ENCODE measurements at places on chromosomes 13 and 19.

DNA sequence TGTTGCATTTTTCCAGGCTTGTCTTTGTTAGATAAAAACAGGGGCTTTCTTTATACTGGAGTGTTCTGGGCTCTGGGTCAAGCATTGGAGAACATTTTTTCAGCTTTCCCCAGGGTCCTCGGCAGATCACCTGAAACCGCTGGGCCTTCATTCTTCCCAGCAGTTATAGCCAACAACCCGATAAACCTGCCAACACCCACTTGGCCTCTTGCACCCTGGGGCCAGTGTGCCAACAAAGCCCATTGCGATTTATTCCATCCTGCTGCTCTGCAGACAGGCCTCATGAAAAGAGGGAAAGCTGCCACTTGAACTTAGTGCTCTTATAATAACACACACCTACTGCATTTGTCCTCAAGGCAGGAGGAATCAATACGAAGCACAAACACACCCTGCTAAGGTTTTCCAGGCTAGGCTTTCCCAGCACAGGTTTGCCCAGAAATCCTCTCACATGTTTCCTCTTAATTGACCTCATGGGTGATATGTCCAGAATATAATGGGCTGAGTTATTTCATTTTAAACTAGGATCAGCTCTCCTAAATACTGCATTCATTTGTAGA, 669.3 kb downstream of the LIG4 start:
- no peak for DNase-seq

DNA sequence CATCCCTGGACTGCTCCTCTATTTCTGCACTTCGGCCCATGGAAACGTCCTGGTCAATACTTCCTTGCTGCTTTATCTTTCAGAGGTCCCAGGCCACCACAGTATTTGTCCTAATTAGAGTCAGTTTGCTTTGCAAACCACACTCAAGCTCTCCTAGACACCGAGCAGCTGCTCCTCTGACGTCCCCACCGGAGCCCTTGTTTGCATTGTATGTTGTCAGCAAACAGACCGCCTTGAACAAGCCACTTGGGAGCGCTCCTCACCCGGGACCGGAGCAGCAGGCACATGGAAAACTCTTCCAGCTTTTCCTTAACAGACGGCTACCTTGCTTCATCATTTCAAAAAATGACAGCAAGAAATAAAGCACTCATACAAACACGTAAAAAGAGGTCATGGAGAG, 51.5 kb upstream of the GTF3A start:
- no peak for DNase-seq

GRCh38 chr13:66915596-66916185, 314.4 kb downstream of the PCDH9 start:
- no peak for DNase-seq

- DNase-seq: no peak
Observed at GRCh38 chr13:46896341-46897137, at the start of gene HTR2A. HTR2A (minus strand) TSS chr13:46897053; CDS start chr13:46895906, 1,147 bp downstream.

DNA sequence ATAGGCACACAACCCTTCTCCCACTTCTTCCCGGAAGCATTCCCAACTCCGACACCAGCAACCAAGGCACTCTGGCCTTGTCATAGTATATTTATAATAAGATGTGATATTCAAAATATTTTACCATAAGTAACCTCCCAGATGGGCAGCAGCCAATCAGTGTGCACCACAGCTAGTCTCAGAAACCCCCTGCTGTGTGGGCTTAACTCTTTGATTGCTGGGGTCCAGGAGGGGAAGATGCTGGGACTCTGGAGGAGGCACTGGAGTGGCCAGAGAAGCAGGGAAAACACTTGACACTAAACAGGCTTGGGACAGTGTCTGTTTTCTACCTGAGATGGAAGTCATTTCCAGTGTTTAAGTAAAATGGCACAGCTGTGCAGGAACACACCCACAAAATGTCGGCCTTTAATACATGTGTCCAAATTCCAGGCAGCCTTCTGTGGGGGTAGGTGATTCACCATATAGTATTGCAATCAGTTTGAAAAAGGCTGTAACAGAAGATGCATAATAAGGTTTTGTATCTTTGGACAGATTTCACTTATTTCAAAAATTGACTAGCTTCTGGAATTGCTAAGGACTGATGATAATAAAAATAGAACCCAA, 100.7 kb downstream of the MBNL2 start:
- no peak for DNase-seq

Data from stimulated activated CD8-positive, alpha-beta memory T cell treated with anti-CD3 and anti-CD28 coated beads, Interleukin-7, amount 100 ng/mL, for 4 hours (primary cell).